ENCODE measurements at places on chromosomes 4 and X. TPM values are rescaled to one million over a fixed set of nuclear protein-coding genes. Genes with fewer than 3 reads are reported as not detected.
A peak's percentile ranks its signal among the peaks of the same experiment; 100 is the strongest.

ZNF185 gene
- polyA plus RNA-seq = 2.7 TPM

CSAG3 gene
- polyA plus RNA-seq = not detected

BEND2 gene
- not detected for polyA plus RNA-seq

PRR32 gene
- not detected for polyA plus RNA-seq

UNC5C gene
- not detected for polyA plus RNA-seq

NXF3 gene
- not detected for polyA plus RNA-seq

CD38 gene
- 0.69 TPM for polyA plus RNA-seq

S100G gene
- polyA plus RNA-seq = not detected

NXF2B gene
- polyA plus RNA-seq = not detected

UCP1 gene
- polyA plus RNA-seq = not detected

- no peak overlapping the region for H3K27ac ChIP-seq
- no peaks in the 10 kb centered on the region for H3K36me3 ChIP-seq
These were observed 368.6 kb downstream of the HNRNPD start for GRCh38 chr4:82005158-82005557.

DNA sequence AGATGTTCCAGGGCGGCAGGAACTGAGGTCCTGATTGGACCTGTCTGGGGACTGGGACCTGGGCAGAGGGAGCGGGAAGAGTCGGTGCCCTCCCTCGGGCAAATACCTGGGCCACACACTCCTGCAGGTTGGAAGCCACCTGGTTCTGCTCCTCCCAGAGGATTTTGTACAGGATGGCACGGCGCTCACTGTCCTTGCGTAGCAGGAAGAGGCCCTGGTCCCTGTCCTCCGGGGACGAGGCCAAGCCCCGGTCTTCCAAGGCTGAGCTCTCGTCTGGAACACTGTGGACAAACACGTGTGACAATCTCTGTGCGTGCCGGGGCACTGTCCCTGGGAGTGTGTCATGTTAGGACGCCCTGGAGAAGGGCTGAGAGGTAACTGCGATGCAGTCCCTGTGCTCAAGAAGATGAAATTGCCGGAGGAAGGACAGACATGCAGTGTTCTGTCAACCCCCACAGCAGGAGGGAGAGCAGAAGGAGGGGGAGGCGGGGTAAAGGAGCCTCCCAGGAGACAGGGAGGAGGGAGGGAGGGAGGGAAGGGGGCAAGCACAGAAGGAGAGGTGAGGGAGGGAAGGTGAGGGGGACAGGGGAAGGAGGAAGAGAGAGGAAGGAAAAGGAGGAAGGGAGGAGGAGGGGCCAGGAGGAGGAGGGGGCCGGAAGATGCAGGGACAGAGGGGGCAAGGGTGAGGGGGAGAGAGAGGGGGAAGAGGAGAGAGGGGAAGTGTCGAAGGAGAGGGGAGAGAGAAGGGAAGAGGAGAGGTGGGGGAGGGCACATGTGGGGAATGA is 29.0 kb downstream of the PDHA1 start:
- no peak overlapping the region for H3K27ac ChIP-seq
- H3K4me3 ChIP-seq = peak overlapping the region; percentile 47
- H3K36me3 ChIP-seq = no peaks in the 10 kb centered on the region
- no peak for DNase-seq
- no peaks in the 10 kb centered on the region for H3K4me1 ChIP-seq

DNA sequence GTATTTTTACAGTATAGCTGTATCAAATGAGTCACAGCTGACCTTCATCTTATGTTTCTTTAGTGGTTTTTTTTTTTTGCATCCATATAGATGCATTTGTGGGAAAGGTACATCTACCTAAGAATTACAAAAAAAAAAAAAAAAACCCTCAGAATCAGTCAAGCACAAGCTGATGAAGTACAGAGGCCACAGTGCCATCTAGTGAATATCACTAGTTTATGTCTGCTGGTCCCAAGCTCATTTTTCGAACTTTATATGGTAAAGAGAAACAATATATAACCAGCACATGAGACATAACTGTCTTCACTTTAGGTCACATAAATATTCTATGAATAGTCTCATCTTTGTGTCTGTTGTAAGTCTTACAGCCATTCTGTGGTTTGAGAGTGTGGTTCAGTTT is 220.1 kb downstream of the DLG3 start:
- H3K4me1 ChIP-seq = no peaks in the 10 kb centered on the region
- H3K36me3 ChIP-seq = no peaks in the 10 kb centered on the region
- no peak overlapping the region for H3K27ac ChIP-seq
- peak; percentile 21 for DNase-seq
- H3K27me3 ChIP-seq = no peaks in the 10 kb centered on the region

DNA sequence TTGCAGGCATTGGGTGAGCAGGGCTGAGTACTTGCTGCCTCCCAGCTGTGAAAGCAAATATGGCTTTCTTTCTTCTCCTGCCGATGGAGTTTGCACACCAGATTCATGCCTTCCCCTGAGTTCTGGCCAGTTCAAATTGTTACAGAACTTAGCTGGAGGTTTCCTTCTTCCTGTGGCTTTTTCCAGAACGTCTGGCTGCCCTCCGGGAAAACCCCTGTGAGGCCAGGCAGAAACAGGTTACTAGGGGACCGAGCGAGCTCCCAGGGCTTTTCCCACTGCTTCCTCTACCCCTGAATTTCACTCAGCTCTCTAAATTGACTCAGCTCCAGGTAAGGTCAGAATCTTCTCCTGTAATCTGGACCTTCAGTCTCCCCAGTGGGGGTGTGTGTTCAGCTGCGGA is 482.4 kb downstream of the C4orf33 start:
- no peaks in the 10 kb centered on the region for H3K36me3 ChIP-seq
- no peak overlapping the region for H3K4me3 ChIP-seq
- H3K4me1 ChIP-seq = no peaks in the 10 kb centered on the region

DNA sequence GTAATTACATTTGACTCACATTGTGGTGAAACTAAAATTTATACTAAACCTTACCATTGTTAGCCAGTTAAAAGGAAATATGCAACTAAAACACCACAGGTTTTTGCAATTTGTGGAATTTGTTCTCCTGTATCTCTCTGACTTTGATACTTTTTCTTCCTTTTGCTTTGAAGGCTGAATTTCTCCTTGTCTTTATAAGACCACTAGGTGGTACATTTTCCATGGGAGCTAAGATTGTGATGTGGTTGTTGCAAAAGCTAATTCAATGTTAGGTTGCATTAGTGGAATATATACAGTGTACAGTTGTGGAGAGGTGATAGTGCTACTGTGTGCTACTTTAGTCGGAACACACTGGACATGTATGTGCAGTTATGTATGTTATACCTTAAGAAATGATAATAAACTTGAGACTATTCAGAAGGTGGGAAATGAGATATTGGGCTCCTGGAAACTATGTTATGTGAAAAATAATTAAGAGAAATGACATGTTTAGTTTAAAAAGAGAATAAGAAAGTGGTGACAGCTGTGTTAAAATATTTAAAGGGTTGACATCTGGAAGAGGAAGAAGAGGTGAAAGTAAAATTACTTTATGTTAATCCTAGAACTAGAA is 70.3 kb downstream of the ARL9 start:
- no peak overlapping the region for H3K27ac ChIP-seq
- H3K27me3 ChIP-seq = no peaks in the 10 kb centered on the region
- no peak for DNase-seq
- no peaks in the 10 kb centered on the region for H3K36me3 ChIP-seq
- H3K4me3 ChIP-seq = no peak overlapping the region

- no peaks in the 10 kb centered on the region for H3K36me3 ChIP-seq
- H3K27ac ChIP-seq = no peak overlapping the region
These were observed 1.5 kb upstream of the EDNRA start for GRCh38 chr4:147479376-147479775.

GRCh38 chr4:162485486-162485885 is 321.7 kb upstream of the FSTL5 start:
- DNase-seq = no peak
- no peaks in the 10 kb centered on the region for H3K36me3 ChIP-seq
- H3K4me3 ChIP-seq = no peak overlapping the region
- H3K27ac ChIP-seq = no peak overlapping the region
- H3K27me3 ChIP-seq = no peaks in the 10 kb centered on the region

GRCh38 chr4:25702848-25703247 is 47.2 kb downstream of the SLC34A2 start:
- no peak for DNase-seq
- no peaks in the 10 kb centered on the region for H3K27me3 ChIP-seq
- H3K4me3 ChIP-seq = no peak overlapping the region
- no peaks in the 10 kb centered on the region for H3K36me3 ChIP-seq
- no peaks in the 10 kb centered on the region for H3K4me1 ChIP-seq

- no peak overlapping the region for H3K4me3 ChIP-seq
- peaks cover 84% of the 10 kb centered on the region for H3K4me1 ChIP-seq
- H3K27me3 ChIP-seq = no peaks in the 10 kb centered on the region
- no peak for DNase-seq
These were observed 6.2 kb downstream of the GAK start for GRCh38 chr4:925771-926500.

GRCh38 chr4:162010362-162010761 is 153.4 kb downstream of the FSTL5 start:
- DNase-seq = no peak
- no peak overlapping the region for H3K4me3 ChIP-seq
- H3K27me3 ChIP-seq = no peaks in the 10 kb centered on the region
- H3K36me3 ChIP-seq = no peaks in the 10 kb centered on the region

DNA sequence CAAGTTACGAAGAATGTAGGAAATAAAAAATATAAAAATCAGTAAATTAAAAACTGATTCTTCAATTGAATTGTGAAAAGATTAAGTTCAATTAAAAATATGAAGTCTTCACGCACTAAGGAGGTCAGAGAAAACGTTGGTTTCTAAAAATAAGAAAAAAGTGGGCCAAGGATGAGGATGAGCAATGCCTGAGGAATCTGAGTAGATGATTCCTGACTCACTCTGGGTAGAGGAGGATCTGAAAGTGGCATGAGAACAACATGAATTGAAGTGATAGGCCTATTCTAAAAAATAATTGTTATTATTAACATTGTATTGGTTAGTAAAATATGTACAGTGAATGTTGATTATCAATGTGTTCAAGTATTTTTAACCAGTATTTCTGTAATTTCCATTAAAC is 444.2 kb downstream of the GRIA2 start:
- no peaks in the 10 kb centered on the region for H3K36me3 ChIP-seq
- no peaks in the 10 kb centered on the region for H3K4me1 ChIP-seq
- H3K27me3 ChIP-seq = no peaks in the 10 kb centered on the region
- H3K27ac ChIP-seq = no peak overlapping the region
- DNase-seq = no peak

- no peak overlapping the region for H3K4me3 ChIP-seq
- H3K4me1 ChIP-seq = peaks cover 31% of the 10 kb centered on the region
- H3K27ac ChIP-seq = no peak overlapping the region
- no peak for DNase-seq
- H3K36me3 ChIP-seq = no peaks in the 10 kb centered on the region
These were observed 146.8 kb downstream of the PPP3CA start for GRCh38 chr4:101200561-101200960.

- H3K4me1 ChIP-seq = no peaks in the 10 kb centered on the region
- DNase-seq = no peak
- H3K36me3 ChIP-seq = no peaks in the 10 kb centered on the region
- no peak overlapping the region for H3K4me3 ChIP-seq
These were observed 1084.9 kb downstream of the ADGRL3 start for GRCh38 chr4:62285026-62285425.

GRCh38 chr4:90318193-90318592 is 191.0 kb downstream of the CCSER1 start:
- H3K27me3 ChIP-seq = no peaks in the 10 kb centered on the region
- H3K4me1 ChIP-seq = no peaks in the 10 kb centered on the region
- H3K27ac ChIP-seq = no peak overlapping the region
- H3K4me3 ChIP-seq = no peak overlapping the region

DNA sequence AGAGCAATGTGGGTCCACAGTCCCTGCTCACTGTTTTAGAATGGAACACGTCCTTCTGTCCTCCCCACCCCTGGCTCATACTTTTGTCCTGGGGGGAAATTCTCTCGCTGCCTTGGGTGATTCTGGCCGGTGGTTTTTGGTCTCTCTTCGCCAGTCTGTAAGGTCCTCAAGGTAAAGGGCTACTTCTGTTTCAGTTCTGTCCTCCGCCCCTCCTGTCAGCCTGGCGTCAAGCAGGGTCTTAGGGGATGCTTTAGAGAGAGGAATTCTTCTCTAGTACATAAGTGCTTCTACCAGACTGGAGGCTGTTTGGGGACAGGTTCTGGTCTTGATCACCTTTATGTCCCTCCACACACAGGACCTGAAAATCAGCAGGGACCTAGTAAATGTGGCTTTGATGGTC is 617 bp upstream of the MRFAP1L1 start:
- no peaks in the 10 kb centered on the region for H3K27me3 ChIP-seq
- H3K4me1 ChIP-seq = peaks cover 46% of the 10 kb centered on the region
- peak overlapping the region; percentile 49 for H3K4me3 ChIP-seq
- peak overlapping the region; percentile 95 for H3K27ac ChIP-seq
- DNase-seq = no peak
- H3K36me3 ChIP-seq = peaks cover 10% of the 10 kb centered on the region
